ENCODE measurements at places on chromosomes 11 and 22.

DNA sequence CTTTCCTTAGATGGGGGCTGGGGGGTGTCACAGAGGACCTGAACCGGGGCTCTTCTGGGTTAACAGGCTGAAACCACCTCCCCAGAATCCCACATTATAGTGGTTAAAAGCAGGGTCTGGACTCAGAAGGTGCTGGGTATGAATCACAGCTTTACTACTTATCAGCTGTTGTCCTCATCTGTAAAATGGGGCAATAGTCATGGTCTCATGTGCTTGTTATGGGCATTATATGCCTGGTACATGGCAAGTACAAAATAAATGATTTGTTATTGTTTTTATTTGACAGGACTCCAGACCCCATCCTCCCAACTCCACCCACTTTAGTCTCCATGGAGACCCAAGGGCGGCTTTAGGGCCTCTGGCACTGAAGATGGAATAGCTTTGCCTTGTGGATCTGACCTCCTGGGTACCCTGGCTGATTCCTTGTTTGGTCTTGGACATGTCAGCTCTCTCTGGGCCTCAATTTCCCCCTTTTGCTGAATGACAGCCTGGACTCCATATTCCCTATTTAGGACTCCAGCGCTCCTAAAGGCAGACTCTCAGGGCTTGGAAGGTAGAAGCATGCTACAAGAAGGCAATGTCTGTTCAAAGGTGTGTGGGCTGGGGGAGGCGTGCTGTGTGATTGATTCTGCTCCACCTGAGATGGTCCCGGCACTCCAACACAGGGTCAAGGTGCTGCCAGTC, 812 bp upstream of the SMTN start:
- no peak for DNase-seq

GRCh38 chr22:29306835-29307595, 565 bp downstream of the GAS2L1 start:
- DNase-seq, result no peak

- DNase-seq, result no peak
Measured at GRCh38 chr11:110991661-110992355, 253.7 kb upstream of the POU2AF2 start.

DNA sequence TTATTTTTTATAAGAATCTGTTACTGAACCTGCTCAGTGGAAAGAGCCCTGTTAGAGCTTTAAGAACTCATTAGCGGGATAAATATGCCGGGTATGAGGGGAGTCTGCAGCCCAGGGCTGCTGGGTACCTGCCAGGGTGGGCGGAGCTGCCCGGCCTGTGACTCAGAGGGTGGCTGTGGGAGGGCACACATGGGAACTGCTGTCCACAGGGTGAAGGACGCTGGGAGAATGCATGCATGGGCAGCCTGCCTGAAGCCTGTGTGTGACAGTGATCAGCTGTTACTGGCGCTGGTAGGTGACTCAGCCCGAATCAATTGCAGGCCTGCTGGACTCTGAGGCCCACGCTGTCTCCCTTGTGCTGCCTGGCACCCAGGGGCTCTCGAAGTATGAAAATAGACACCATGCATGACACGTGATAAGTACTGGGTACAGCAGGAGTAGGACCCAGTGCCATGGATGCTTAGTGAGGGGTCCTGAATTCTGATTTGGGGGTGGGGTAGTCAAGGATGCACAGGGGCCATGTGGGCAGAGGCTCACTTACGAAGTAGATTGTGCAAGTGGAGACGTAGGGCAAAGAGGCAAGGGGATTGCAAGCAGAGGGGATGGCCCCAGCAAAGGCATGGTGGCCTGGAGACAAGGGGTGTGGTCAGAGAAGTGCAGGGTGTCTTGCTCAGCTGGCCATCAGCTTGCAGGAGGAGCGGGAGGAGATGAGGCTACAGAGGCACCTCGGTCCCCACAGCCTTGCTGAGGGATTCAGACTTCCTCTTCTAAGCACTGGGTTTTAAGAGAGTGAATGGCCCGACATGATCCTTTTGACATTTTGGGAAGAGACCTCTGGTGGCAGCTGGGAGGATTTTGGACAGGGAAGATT, 36.5 kb downstream of the GRIK4 start:
- no peak for DNase-seq

GRCh38 chr11:120089036-120090001, 48.6 kb downstream of the TRIM29 start:
- DNase-seq, result no peak

DNA sequence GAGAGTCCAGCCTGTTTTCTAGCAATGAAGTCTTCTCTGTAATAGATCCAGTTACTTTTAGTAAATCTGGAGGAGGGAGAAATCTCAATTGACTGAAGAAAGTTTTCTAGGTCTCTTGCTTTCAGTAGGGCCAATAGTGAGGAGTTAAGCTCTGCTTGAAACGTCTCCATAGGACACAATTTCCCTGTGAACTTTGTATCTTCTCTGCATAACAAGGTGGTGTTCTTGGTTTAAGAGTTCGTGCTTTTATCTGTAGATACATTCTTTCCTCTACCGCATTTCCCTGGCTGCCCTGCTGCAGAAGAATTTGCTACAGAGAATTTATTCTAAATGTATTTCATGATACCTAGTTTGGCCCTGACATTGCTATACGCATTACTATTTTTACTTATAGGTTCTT, 183.1 kb downstream of the ARHGAP42 start:
- DNase-seq, result no peak

DNA sequence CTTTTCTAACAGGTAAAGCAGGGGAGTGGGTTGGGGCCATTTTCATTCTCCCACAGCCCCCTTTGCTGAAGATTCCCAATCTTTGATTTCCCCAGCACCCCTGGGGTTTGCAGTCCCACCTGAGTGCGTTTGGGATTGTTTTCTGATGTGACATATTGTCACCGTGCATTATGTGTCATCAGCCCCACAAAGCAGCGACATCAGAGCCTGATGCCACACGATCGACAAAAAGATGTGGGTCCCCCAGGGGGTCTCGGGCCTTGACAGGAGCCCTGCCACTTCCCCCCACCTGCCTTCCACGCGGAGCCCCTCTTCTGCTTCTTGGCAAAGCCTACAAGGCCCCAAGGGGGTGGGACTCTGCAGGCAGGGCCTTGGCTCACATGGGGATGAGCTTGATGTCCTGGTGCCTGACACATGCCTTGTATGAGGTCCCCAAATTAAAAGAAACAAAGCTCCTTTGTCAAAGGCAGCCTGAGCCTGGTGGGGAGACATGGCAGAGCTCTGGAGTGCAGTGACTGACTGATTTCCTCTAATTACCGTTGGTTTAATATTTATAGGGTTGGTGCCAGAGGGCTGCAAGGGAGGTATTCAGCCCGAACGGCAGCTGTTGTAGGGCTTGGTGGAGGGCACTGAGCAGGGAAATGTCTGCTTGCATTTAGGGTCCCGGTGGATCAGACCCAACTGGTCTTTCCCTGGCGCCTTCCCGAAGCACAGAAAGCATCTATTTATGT, 149.2 kb downstream of the MIAT start:
- DNase-seq, result no peak

- no peak for DNase-seq
Measured at GRCh38 chr22:26174280-26174679, 5.0 kb downstream of the SEZ6L start.

DNA sequence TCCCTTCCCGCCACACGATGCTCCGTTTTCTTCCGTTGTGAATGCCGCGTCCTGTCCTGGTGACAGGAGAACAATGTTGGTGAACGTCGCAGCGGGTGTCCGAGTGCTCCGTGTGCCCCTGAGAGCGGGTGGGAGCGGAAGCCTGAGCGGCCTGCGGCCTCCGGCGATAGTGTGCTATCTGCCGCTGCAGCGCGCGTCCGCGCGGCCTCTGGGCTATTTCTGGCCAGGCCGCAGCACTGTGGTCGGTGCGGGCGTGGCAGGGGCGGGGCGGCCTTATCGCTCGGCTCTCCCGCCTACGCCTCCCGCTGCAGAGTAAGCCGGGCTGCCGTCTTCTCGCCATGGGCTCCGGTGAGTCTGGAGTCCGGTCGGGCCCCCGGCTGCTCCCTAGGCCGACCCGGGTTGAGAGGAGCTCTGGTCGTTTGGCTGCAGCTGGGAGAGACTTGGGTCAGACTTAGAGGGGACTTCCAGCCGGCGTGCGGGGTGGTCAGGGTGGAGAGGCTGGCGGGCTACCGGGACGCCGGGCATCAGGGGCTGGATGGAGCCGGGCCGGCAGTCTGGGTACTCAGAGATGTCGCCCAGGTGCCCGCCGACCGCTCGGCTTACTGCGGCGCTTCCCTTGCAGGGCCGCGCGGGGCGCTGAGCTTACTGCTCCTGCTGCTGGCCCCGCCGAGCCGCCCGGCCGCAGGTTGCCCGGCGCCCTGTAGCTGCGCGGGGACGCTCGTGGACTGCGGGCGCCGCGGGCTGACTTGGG, at the start of gene GP1BB:
Gene GP1BB, plus strand, starts transcription at position 308 of the 751 bp plus-strand sequence. Its CDS starts 31 bp downstream, at position 339.
- no peak for DNase-seq

GRCh38 chr22:33605666-33606065, 314.6 kb downstream of the LARGE1 start:
- DNase-seq, result no peak

DNA sequence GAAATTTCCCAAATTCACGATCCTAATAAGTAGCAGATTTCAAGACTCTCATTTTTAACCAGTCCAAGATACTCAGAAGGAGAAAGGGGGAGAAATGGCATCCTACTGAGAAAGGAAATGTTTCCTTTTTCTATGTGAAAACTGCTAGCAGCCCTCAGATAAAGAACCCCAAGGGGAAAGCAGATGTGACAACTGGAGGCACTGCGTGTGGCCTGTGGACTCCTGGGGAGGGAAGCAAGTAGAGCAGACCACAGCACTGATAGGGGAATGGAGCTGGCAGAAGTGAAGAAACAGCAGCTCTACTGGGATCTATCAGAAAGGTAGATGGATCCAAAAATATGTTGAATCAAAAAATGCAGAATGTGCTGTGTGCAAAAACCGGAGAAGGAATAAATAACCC, 239.7 kb upstream of the API5 start:
- no peak for DNase-seq

DNA sequence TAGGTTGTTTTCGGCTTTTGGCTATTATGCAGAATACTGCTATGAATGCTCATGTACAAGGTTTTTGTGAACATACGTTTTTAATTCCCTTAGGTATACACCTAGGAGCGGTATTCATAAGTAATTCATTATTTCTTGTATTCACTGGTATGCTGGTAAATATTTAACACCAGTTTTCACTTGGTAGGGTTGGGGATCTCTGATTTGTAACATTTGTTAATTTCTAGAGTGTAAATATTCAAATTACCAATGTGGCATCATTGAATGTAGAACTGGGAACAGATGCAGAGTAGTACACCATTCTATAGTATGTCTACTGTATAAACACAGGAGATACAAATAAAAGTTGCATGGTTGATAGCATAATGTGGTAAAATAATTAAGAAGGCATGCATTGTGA, 16.3 kb downstream of the GVQW3 start:
- no peak for DNase-seq

GRCh38 chr11:1034001-1034400, 2.5 kb downstream of the MUC6 start:
- no peak for DNase-seq

- DNase-seq, result no peak
Measured at GRCh38 chr22:32810555-32811133, 9.1 kb downstream of the TIMP3 start.

- no peak for DNase-seq
Measured at GRCh38 chr11:92464822-92465221, 240.2 kb downstream of the FAT3 start.

GRCh38 chr11:74838188-74838587, 89.5 kb downstream of the RNF169 start:
- no peak for DNase-seq

GRCh38 chr22:46047841-46048595, 71.1 kb upstream of the WNT7B start:
- DNase-seq, result no peak

- DNase-seq, result no peak
Measured at GRCh38 chr11:116357784-116358544, 414.8 kb downstream of the BUD13 start.

DNA sequence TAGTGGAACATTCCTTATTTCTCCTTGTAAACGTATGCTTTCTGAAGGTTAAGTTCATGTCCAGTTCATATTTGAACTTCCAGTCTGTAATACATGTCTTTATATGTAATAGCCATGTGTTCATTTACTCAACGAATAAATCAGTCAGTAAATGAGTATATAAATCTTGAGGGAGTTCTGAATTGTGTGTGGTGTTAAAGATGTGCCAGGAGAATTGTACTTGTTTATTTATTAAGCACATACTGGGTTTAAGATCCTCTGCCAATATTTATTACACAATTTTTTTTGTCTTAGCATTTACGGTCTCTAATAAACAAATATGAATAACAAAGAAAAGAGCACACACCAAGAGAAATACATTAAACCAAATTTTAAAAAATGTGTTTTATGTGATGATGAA, 26.5 kb upstream of the CLMP start:
- DNase-seq, result no peak

DNA sequence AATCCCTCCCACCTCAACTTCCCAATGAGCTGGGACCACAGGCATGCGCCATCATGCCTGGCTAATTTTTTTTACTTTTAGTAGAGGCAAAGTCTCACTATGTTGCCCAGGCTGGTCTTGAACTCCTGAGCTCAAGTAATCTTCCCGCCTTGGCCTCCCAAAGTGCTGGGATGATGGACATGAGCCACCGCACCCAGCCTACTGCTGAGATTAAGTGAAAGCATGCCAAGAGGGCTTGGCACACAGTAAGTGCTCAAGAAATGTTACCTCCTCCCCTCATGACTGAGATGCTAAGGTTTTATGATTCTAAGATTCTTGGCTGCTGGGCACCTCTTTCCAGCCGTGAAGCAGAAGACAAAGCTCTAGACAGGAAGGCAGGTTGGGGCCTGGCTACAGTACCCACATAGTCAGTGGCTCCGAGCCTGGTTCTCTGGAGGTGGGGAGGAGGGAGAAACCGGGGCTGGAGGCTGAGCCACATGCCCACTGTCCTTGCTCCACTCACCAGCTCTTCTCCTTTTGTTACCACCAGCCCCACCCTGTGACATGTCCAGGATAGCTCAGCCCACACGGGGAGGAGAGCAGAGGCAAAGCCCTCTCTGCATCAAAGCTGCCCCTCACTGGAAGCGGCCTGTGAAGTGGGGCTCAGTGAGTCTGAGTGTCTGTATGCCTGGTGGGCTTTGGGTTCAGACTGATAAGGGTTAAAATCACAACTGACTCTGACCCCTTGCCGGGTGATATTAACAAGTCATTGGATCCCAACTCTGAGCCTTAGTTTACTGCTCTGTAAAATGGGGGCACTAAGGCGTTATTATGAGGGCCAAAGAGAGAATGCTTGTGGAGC, 12.9 kb downstream of the ARHGEF17 start:
- DNase-seq, result no peak

- DNase-seq, result no peak
Measured at GRCh38 chr11:120972621-120973020, 51.3 kb upstream of the TBCEL start.
